ENCODE measurements at places on chromosomes 4 and X.

- no peak for DNase-seq
Observed at GRCh38 chrX:31240982-31241381, 169.1 kb upstream of the FTHL17 start.

- no peak for DNase-seq
Observed at GRCh38 chrX:117919755-117920154, 196.9 kb downstream of the KLHL13 start.

DNA sequence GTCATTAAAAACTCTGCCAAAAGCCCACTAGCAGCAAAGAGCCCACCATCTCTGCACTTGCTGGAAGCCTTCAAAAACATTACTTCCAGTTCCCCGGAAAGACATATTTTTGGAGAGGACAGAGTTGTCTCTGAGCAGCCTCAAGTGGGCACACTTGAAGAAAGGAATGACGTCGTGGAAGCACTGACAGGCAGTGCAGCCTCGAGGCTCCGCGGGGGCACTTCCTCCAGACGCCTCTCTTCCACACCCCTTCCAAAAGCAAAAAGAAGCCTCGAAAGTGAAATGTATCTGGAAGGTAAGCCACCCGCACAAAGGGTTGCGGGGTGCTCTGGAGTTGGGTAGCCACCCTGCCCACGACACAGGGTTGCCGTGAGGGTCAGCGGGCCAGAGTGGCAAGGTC, 25.9 kb downstream of the OFD1 start:
- DNase-seq, result no peak

DNA sequence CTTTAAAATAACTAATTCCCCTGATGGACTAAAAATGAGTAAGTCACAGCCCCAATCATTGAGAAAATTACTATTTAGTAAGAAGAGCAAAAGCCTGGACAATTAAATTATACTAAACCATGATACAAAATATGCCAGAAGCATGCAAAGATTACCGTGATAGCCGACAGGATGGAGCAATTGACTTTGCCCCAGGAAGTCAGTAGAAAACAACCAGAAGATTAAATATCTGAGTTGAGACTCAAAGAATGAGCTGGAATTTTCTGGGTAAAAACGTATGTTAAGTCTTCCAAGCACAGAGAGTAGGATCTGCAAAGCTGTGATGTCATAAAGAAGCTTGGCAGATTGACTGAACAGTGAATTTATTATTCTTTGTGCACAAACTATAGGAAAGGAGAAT, 816.1 kb upstream of the TENM3 start:
- no peak for DNase-seq

GRCh38 chrX:148588649-148589310, 88.4 kb downstream of the AFF2 start:
- no peak for DNase-seq

GRCh38 chrX:132216806-132217202, 2.4 kb downstream of the RAP2C start:
- DNase-seq, result no peak

DNA sequence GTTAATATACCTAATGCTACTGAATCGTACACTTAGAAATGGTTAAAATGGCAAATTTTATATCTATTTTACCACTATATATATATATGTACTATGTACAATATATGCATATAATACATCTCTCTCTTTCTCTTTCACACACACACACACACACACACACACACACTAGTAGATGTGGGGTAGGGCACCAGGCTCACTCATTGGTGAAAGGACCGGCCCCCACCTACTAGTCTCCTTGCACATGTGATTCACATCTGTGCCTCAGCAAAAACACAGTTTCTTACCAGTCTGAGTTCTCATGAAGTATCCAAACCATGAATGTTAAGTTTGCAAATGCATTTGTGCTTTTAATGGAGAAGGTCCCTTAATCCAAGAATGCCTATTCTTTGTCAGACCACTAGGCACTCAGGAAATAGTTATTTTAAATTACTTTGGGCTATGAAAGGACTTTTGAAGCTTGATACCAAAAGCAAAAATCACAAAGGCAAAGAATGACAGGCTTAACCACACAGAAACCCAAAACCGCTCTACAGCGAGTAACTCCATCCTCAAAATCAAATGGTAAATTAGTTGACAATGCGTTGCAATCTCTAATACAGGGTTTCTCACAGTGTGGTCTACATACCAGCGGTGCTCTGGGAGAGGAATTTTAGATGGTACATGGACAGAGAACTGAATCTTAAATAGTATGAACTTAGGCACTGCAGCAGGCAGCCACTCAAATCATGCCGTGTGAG, 5.8 kb downstream of the TSC22D3 start:
- DNase-seq, result no peak

DNA sequence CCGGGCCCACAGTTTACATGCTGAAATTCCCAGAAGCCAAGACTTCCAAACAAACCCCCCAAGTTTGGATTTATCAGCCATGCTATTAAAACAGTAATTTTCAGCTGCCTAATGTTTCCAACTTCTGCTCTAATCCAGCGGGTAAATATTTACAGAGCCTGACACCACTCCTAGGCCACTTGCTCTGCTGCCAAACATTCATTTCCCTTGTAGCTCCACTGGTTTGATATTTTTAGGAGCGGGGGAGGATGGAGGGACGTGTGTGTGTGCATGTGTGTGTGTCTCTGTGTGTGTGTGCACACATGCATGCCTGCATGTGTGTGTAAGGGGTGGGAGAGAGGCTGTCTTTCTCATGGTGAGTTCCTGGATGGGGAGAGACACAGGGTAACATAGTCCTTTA, 115.7 kb upstream of the PJA1 start:
- DNase-seq, result no peak

Measured in hypothalamus (tissue), 51 donors.